Activated CD8-positive, alpha-beta memory T cell treated with anti-CD3 and anti-CD28 coated beads, Interleukin-2, amount 10 ng/mL, durations not matched to agents 7 days and 5 days (primary cell): ENCODE measurements at places on chromosomes 4 and X. TPM values are rescaled to one million over a fixed set of nuclear protein-coding genes. Genes with fewer than 3 reads are reported as not detected.
A peak's percentile ranks its signal among the peaks of the same experiment; 100 is the strongest.

- H3K4me3 ChIP-seq: peak overlapping the region; percentile 99
- H3K4me1 ChIP-seq: peaks cover 27% of the 10 kb centered on the region
- H3K27me3 ChIP-seq: no peaks in the 10 kb centered on the region
- peaks cover 8% of the 10 kb centered on the region for H3K36me3 ChIP-seq
- DNase-seq: peak; percentile 50
Observed at GRCh38 chr4:105147553-105148161, 981 bp downstream of the TET2 start.

DNA sequence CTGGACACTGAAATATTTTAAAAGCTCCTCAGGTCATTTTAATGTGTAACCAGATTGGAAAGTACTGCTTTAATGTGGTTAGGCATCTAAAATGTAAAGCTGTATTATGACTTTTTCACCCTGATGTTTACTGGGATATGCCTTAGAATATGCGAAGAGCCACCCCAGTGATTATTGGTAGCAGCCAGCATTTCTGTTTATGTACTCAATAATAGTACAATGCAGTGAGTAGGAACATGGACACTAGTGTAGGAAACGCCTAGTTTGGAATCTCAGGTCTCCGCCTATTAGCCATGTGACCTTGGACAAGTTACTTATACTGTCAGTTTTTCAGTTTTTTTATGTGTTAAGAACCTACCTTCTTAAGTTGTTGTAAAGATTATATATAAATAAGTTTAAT lies 446.0 kb upstream of the PITX2 start:
- H3K4me3 ChIP-seq: no peak overlapping the region

DNA sequence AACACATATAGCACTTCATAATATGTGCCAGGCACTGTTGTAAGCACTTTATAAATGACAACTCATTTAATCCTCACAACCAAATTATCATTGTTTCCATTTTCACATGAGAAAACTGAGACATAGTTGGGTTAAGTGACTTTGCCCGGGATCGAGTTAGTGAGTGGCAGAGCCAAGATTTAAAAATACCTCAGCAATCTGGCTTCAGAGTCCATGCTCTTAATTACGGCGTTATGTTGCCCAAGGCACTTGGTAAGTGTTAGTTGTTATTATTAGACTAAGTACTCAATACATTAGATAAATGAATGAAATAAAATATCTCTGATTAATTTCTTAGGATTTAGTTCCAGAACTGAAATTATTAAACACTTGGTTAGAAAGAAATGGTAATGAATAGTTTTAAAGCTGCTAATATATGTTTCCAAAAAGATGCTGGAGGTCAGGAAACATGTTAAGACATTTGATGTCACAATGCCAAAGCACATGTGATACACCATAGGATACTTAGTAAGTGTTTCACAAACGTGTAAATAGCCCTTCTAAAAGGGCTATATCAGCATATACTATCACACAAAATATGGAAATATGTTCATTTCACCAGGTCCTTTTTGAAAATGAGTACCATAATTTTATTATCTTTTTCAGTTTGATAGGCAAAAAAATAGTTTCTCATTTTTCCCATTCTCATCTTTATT lies 301.9 kb downstream of the GPAT3 start:
- H3K27me3 ChIP-seq: no peaks in the 10 kb centered on the region
- H3K27ac ChIP-seq: no peak overlapping the region
- no peaks in the 10 kb centered on the region for H3K36me3 ChIP-seq

DNA sequence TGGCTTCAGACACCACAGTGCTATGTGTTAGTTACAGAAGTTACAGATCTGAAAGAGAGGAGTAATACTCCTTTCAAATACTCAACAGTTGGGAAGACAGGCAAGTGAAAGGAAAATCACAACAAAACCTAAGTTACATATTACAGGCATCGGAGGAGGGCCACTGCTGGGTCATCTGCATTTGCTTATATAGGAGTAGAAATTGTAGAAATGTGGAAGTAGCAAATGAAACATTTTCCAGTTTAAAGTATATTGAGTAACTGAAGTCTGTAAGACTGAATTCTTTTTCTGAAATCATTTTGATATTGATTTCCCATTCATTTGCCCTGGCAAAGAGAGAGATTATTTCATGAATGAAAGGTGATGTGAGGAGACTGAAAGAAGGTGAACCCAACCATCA lies 201.7 kb downstream of the SPRY1 start:
- peaks cover 67% of the 10 kb centered on the region for H3K4me1 ChIP-seq
- no peak overlapping the region for H3K27ac ChIP-seq
- no peak for DNase-seq

- no peak for DNase-seq
- H3K27me3 ChIP-seq: peaks cover under 1% of the 10 kb centered on the region
- no peak overlapping the region for H3K4me3 ChIP-seq
- no peak overlapping the region for H3K27ac ChIP-seq
- H3K4me1 ChIP-seq: no peaks in the 10 kb centered on the region
- H3K36me3 ChIP-seq: peaks cover 3% of the 10 kb centered on the region
Observed at GRCh38 chr4:113423631-113424030, 337.9 kb downstream of the CAMK2D start.

DNA sequence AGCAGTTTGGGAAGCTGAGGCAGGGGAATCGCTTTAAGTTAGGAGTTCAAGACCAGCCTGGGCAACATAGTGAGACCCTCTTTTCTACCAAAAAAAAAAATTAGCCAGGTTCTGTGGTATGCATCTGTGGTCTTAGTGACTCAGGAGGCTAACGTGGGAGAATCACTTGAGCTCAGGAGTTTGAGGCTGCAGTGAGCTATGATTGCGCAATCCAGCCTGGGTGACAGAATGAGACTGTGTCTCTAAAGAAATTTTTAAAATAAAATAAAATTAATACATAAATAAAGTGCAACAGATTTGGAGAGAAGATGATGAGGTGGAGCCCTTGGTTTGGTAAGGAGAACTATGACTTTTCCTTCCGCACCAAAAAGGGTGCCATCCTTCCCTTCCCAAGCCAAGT lies 436.9 kb downstream of the NLGN4X start:
- no peak for DNase-seq
- H3K36me3 ChIP-seq: no peaks in the 10 kb centered on the region
- no peaks in the 10 kb centered on the region for H3K4me1 ChIP-seq
- H3K27ac ChIP-seq: no peak overlapping the region
- H3K27me3 ChIP-seq: no peaks in the 10 kb centered on the region
- no peak overlapping the region for H3K4me3 ChIP-seq

GRCh38 chr4:152960082-152960481 lies 24.0 kb downstream of the FHDC1 start:
- DNase-seq: no peak
- no peak overlapping the region for H3K27ac ChIP-seq
- no peak overlapping the region for H3K4me3 ChIP-seq
- H3K27me3 ChIP-seq: peaks cover 22% of the 10 kb centered on the region

- H3K4me3 ChIP-seq: no peak overlapping the region
- no peak for DNase-seq
- H3K36me3 ChIP-seq: peaks cover 46% of the 10 kb centered on the region
- no peaks in the 10 kb centered on the region for H3K27me3 ChIP-seq
- H3K4me1 ChIP-seq: peaks cover 11% of the 10 kb centered on the region
- H3K27ac ChIP-seq: no peak overlapping the region
Observed at GRCh38 chr4:25133132-25133531, 27.1 kb downstream of the SEPSECS start.

DNA sequence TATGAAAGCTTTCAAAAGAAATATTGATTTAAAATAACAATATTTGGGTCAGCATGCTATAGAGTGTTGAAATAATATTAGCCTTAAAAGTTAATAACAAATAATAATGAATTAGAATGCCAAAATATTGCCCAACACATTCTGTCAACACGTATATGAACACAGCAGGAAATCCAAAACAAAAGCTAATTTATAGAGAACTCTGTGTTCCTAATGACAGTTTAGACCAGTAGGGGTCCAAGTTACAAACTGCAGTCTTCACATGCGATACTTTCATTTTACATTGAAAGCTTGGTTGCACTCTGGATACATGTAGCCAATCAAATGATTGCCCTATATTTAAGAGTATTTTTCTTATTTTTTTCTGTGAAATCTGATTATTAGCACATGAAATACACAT lies 274.4 kb downstream of the DCTD start:
- no peaks in the 10 kb centered on the region for H3K4me1 ChIP-seq
- no peaks in the 10 kb centered on the region for H3K36me3 ChIP-seq
- DNase-seq: no peak
- H3K27ac ChIP-seq: no peak overlapping the region

DNA sequence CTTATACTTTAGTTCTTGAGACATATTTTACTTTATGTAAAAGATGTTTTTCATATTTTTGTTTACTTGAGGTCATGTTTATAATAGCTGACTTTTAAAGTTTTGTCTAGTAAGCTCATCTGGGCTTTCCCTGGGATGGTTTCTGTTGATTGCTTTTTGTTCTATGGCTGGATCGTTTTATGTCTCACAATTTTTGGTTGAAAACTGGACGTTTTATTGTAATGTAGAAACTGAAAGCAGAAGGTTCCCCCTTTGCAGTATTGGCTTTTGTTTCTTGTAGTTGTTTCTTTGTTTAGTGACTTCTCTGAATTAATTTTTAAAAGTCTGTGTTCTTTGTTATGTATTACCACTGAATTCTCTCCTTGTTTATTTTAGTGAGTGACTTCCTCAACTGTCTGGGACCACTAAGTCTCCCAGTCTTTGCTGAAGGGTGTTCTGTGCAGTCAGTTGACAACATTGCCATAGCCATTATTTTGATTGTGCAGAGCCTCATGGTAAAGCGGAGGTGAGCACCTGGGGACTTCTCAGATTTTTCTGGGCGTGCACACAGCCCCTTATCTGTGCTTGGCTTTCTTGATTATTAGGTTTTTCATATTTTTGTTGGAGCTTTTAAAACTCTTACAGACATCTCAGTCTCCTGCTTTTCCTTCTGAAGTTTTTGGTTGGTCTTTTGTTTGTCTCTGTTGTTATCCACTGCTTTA lies 31.0 kb downstream of the KDM6A start:
- no peaks in the 10 kb centered on the region for H3K27me3 ChIP-seq
- peaks cover 52% of the 10 kb centered on the region for H3K4me1 ChIP-seq
- DNase-seq: no peak

DNA sequence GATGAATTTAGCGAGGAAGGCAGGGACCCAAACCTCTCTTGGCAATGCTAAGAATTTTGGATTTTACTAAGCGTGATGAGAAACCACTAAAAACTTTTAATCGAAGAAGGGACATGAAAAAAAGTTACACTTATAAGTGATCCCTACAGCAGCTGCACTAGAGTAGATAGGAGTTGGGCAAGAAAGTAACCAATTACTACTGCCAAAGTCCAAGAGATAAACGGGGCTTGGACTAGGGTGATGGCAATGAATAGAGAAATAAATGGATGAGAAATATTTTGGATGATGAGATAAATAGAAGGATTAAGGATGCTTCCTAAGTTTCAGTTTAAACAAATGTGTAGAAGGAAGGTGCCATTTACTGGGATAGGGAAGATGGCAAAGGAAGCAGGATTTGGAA lies 6.3 kb upstream of the FNIP2 start:
- peak overlapping the region; percentile 24 for H3K27ac ChIP-seq
- no peak for DNase-seq
- peaks cover 12% of the 10 kb centered on the region for H3K27me3 ChIP-seq
- H3K4me3 ChIP-seq: no peak overlapping the region

DNA sequence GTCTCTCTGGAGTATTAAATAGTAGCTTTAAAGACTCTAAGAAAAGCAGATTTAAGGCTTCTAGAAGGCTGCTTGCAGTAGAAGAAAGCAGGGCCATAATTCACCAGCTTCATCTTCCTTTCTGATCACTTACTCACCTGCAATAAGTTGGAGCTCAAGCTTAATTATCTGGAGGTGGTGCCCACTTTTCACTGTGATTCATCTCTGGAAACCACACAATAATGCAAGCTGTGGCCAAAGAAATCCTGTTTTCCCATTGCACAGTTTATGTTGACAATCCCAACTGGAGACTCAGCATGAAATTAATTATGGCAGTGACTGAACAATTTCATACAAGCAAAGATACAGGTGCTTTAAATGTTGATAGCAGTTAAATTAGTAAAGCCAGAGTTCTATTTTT lies 14.7 kb downstream of the CWH43 start:
- DNase-seq: no peak
- no peaks in the 10 kb centered on the region for H3K36me3 ChIP-seq
- no peak overlapping the region for H3K27ac ChIP-seq
- no peak overlapping the region for H3K4me3 ChIP-seq
- H3K27me3 ChIP-seq: peaks cover 20% of the 10 kb centered on the region

DNA sequence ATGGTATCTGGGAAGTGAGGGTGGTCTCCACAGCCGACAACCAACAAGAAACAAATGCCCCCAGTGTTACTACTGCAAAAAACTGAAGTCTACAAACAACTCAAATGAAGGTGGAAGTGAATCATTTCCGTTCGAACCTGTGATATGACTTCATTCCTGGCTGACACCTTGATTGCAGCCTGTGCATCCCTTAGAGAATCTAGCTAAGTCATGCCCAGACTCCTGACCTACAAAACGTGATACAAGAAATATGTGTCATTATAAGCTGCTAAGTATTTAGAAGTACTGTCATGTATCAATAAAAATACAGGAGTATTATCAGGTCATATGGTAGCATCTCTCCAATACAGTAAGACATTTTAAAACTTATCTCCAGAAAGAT lies 959.7 kb upstream of the LCORL start:
- no peaks in the 10 kb centered on the region for H3K27me3 ChIP-seq
- no peak overlapping the region for H3K4me3 ChIP-seq
- no peak overlapping the region for H3K27ac ChIP-seq
- no peak for DNase-seq
- no peaks in the 10 kb centered on the region for H3K36me3 ChIP-seq

GRCh38 chr4:129438456-129438981 lies 342.6 kb downstream of the C4orf33 start:
- H3K4me1 ChIP-seq: no peaks in the 10 kb centered on the region
- no peak overlapping the region for H3K27ac ChIP-seq
- no peaks in the 10 kb centered on the region for H3K36me3 ChIP-seq
- H3K27me3 ChIP-seq: no peaks in the 10 kb centered on the region
- no peak for DNase-seq

GRCh38 chr4:589219-589963 lies 13.3 kb upstream of the TMEM271 start:
- no peaks in the 10 kb centered on the region for H3K36me3 ChIP-seq
- no peak overlapping the region for H3K4me3 ChIP-seq
- H3K27me3 ChIP-seq: no peaks in the 10 kb centered on the region
- no peak for DNase-seq

DNA sequence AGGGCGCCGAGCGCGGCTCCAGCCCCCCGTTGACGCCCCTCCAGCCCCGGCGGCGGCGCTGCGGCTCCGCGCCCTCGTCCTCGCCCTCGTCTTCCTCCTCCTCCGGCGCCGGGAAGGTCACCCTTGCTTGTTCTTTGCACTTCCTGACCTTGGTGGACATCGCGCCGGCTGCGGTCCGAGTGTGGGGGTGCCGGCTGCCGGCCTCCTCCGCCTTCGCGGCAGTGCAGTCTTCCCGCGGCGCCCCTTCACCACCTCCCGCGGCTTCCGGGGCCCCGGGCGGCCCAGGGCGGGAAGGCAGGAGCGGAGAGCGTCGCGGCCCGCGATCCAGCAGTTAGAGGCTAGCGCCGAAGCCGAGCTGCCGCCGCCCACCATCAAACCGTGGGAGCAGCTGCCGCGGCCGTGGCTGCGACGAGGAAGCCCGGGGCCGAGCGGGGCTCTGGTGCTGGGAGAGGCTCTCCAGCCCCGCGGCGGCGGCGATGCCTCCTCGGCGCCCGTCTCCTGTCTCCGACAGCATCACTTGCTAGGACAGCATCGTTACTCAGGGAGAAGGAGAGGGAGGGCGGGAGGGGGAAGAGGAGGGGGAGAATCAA lies at the start of gene TRPC3:
TRPC3 (minus strand) TSS at position 540 of the 590 bp plus-strand sequence; CDS start at position 160, 380 bp downstream.
- H3K36me3 ChIP-seq: no peaks in the 10 kb centered on the region
- peaks cover 16% of the 10 kb centered on the region for H3K4me1 ChIP-seq
- no peak within 1 kb of the TSS for H3K27ac ChIP-seq
- peak within 1 kb of the TSS; percentile 77 for H3K4me3 ChIP-seq
- DNase-seq: peak; percentile 46

The MGST2 gene
- total RNA-seq: 21.1 TPM

The NPY2R gene
- not detected for total RNA-seq

The AR gene
- total RNA-seq: 0.06 TPM

The GABRQ gene
- not detected for total RNA-seq

The MID2 gene
- total RNA-seq: 3.2 TPM

The GAGE12E gene
- total RNA-seq: not detected
